HCEC 1CT (cell line): ENCODE measurements at places on chromosomes 3 and 15.

GRCh38 chr15:97837896-97838295 lies 122.6 kb upstream of the ARRDC4 start:
- no peak for DNase-seq

GRCh38 chr15:29115093-29115991 lies 154.3 kb downstream of the NSMCE3 start:
- no peak for DNase-seq

DNA sequence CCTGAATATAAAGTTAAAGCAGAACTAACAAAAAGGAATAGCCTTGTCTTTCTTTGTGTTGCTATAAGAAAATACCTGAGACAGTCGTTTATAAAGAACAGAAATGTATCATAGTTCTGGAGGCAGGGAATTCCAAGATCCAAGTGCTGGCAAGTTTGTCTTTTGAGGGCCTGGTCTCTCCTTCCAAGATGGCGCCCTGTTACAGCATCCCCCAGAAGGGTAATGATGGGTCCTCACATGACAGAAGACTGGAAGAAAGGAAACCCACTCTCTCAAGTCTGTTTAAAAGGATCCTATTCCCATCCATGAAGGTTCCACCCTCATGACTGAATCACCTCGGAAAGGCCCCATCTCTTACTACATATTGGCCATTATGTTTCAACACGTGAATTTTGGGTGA lies 435.1 kb downstream of the MAGI1 start:
- DNase-seq: no peak

DNA sequence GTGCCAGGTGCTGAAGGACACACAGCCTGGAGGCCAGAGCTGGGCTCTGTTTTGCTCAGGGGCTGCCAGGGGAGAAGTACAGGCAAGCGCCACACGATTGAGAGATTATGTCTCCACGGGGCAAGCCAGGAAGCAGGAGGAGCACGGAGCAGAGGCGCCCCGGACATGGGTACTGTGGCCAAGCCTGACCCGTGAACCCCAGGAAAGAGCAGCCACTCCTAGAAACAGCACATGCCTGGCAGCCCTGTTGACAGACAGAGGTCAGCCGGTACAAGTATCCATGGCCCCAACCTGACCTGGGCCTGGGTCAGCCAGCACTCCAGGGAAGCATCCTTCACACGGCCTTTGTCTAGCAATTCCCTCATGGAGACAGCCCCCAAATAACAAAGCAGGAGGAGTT lies 89.4 kb downstream of the ADAMTS17 start:
- DNase-seq: no peak

- DNase-seq: peak; percentile 46
Observed at GRCh38 chr3:100401674-100402041, 319 bp downstream of the LNP1 start.

GRCh38 chr3:151933234-151933853 lies 59.9 kb downstream of the SUCNR1 start:
- no peak for DNase-seq

GRCh38 chr3:41682996-41683395 lies 278.9 kb downstream of the ULK4 start:
- DNase-seq: peak; percentile 88

DNA sequence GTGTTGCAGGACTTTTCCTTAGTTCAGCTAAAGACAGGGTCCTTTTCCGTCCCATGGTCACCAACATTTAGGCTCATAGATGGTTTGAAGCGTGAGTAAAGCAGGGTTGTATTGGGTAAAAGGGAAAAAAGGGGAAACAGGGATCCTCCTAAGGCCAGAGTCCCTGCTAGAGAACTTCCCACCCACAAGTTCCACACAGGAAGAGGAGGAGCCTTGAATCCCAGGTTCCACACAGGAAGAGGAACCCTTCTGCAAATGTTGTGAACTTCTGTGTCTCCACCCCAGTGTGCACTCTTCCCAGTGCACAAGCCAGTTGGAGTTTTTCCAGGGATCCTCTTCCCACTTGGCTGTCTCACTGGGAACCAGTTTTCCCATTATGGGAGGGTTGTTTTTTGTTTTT lies 27.6 kb upstream of the ATP8B4 start:
- DNase-seq: no peak

DNA sequence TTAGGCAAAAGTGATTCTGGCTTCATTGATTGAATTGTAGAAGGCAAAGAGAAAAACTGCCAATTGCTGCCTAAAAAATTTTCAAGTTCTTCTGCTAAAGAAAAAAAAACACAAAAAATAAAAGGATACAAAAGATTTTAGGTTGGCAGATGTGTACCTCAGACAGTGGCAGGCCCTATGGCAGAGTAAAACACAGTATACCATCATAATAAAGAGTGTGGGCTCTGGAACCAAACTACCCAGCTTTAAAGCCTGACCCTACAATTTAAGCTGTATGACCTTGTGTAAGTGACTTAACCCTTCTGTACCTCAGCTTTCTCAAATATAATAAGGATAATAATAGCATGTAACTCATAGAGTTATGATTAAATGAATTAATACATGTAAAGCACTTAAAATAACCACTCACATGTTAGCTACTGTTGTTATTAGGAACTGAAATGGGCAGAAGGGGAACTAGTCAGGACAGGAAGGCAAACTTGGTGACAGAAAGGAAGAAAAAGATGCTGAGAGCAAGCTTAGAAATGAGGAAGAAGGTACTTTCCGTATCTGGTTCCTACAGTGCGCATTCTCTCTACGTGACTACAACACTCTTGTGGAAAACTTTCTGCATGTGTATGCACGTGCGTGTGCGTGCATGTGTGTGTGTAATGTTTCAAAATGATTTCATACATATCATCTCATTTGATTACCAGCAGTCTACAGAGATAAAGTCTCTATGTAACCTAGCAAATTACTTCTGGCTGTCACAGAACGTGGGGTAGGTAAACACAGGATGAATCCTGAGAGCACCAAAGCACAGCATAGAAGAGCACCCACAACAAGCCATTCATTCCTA lies 13.6 kb upstream of the GATM start:
- no peak for DNase-seq

DNA sequence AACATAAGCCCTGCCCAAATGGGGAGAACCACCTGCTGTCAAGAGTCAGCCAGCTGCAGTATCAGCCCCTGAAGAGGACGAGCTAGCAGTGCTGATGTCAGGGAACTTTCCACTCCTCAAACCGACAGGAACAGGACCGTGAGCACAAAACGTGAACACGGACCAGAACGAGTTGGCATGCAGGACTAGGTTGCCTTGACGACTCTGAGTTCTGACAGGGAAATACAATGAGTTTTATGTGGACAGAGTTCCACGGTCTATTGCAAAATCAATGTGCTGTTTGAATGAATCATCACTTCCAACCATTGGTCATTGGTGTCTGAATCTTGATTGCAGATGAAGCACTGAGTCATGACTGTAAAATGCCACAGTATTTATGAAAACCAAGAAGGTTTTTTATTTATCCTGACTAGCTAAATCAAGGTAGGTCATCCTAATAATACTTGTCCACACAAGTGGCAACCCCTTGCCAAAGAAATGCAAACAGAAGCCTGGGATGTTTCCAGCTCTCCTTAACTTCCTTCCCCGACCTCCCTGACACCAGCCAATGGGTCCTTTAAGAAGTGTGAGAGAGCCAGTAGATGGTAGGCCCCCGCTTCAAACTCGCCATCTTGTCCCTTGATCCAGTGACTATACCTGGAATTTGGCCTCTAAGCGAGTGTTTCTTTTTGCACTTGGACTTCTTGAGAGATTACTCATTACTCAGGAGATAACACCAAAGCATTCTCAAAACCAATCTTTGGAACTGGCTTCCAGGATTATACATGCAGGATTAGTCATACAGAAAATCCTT lies 119.6 kb downstream of the ASB7 start:
- DNase-seq: peak; percentile 98

GRCh38 chr3:100277255-100277800 lies 16.5 kb downstream of the TBC1D23 start:
- no peak for DNase-seq

DNA sequence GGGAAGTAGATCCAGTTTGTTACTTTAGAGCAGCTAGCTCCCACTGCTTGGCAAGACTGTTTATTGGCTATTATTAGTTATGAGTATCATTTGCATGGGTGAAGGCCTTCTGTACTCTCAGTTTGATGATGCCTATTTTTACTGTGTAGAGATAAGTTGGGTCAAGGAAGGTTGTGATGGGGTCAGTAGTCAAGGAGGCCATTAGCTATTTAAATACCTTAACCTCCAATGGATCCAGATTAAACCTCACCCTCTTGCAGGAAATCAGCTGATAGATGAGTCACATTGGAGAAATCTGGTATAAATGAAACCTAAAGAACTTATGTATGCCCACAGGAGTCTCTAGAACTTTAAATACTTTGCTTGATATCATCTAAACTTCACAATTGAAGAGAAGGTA lies 45.0 kb downstream of the THBS1 start:
- DNase-seq: peak; percentile 66

DNA sequence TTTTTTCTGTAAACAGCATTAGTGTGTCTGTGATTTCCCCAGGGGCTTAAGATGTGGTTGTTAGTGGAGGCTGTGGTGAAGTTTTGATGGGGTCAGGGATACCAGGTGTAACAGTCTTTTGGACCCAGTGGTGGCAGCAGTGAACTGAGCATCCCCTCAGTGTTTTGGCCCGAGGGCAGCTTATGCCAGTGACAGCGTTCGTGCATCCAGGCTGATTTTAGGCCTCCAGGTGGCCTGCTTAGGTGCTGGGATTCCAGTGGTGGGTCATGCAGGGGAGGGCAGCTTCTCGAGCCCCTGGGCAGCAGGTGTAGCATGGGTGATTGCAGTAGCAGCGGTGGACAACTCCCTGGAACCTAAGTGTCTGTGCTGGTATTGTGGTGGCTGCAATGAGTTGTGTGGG lies 29.2 kb downstream of the STT3B start:
- DNase-seq: no peak

DNA sequence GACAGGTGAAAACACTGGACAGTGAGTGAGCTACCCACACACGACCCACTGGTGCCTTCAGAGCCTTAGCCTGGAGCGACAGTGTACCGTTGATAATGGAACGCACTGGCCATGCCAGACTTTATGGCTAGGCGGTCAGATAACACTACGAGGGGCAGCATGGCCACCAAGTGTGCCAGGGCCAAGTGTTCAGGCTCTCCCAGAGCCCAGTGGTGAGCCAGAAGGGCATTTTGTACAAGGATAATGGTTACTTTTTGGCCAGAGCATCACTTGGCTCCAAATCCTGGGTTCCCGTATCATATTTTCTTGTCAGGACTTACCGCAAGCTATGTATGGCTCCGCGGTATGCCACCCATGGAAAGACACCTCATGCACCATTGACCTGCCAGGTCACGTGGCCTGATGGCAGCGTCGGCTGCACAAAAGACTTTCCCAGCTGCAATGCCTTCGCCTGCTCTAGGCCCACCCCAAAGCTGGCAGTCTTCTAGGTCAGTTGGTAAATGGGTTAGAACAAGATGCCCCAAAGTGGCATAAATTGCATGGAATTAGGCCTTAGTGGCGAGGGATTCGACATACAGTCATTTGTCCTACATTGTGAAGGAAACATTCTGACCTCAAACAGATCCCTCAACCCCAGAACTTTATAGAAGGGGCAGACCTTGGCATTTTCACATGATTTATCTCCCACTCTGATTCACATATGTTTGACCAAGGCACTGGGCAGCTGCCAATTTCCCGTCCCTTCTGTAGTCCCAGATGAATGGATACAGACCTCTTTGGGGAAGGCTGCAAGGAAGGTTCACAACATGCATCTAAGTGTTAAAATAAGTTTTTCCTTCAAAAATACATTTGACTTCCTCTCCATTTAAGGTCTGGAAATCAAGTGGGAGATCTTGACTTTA lies 12.2 kb upstream of the SLC28A1 start:
- DNase-seq: no peak

- DNase-seq: no peak
Observed at GRCh38 chr15:82831894-82832600, 22.6 kb downstream of the WHAMM start.
